ENCODE measurements at places on chromosomes 1 and 21. TPM values are rescaled to one million over a fixed set of nuclear protein-coding genes. Genes with fewer than 3 reads are reported as not detected.

CLCA4 gene
- not detected for total RNA-seq

LEMD1 gene
- 5.2 TPM for total RNA-seq

RAB25 gene
- total RNA-seq = 65.9 TPM

DNA sequence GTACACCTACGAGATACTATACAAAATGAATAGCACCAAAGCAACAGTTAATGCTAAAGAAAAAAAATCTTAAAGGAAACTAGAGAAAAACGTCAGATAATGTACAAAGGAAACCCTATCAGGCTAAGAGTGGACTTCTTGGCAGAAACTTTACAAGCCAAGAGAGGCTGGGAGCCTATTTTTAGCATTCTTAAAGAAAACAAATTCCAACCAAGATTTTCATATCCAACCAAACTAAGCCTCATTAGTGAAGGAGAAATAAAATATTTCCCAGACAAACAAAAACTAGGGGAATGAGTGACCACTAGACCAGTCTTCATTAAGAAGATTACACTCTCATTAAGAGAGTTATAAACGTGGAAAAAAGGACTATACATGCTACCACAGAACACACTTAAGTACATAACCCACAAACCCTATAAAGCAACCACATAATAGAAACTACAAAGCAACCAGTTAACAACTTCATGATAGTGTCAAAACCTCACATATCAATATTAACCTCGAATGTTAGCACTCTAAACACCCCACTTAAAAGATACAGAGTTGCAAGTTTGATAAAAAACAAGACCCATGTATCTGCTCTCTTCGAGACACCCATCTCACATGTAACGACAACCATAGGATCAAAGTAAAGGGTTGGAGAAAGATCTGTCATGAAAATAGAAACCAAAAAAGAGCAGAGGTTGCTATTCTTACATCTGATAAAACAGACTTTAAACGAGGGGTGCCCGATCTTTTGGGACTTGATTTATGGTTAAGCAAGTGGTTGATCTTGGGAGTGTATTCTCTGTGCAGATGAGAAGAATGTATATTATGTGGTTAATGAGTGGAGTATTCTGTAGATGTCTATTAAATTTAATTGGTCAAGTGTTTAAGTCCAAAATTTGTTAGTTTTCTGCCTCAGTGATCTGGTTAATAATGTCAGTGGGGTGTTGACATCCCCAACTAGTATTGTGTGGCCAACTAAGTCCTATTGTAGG lies 1301.4 kb downstream of the PLA2G4A start:
- DNase-seq = no peak
- no peaks in the 10 kb centered on the region for H3K36me3 ChIP-seq
- H3K27me3 ChIP-seq = no peaks in the 10 kb centered on the region
- no peak overlapping the region for H3K27ac ChIP-seq
- H3K4me3 ChIP-seq = no peak overlapping the region

CLDN8 gene
- 18.8 TPM for total RNA-seq

Measured in thyroid gland (tissue), 4 donors.